CD4-positive, alpha-beta T cell (primary cell): ENCODE measurements at places on chromosomes 7 and 10.

DNA sequence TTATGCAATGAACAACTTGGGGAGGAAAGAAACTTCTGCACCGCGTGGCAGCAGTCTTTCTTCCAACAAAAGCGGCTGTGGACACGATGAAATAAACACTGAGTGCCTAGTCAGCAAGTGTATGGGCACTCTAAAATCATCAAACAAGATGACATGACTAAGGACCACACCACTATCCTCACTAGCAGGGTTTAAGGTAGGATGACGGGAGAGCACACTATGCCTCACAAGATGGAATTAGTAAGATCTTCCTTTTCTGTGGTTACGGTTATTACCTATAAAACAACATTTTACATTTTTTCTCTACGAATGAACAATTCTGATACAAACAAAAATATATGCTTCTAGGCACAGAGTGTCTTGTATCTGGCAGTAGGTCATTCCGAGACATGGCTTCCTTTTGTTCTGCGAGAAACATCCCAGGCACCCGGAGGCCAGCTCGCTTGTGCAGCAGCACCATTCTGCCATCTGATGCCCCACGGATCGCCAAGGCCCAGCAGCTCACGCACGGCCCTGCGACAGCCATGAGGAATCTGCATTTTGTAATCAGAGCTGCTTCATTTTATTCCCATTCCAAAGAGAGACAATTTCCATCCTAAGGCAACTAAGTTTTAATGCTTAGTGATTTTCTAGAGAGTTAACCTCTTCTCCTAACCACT, 54.1 kb upstream of the NCAPG2 start:
- DNase-seq: no peak

DNA sequence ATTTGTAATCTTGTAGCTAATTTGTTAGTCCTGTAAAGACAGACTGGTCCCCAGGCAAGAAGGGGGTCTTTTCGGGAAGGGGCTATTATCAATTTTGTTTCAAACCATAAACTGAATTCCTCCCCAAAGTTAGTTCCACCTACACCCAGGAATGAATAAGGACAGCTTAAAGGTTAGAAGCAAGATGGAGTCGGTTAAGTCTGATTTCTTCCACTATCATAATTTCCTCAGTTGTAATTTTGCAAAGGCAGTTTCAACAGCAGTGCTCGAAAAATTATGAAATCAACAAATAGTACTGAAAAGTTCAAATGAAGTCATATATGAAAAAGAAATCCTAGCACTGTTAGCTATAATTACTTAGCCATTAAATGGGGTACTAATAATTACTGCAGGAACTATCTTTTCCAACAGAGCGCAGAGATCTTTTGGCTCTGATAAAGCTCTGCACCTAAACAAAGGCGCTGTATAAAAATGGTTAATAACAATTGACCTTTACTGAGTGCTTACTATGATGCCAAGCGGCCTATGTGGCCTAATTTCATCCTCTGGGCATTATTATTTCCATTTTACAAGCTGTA, 756 bp upstream of the SEC24C start:
- DNase-seq: no peak

- no peak for DNase-seq
Observed at GRCh38 chr10:113484487-113484886, 68.4 kb upstream of the HABP2 start.

- DNase-seq: no peak
Observed at GRCh38 chr7:104272767-104273384, 55.5 kb upstream of the LHFPL3 start.
